ENCODE measurements at places on chromosomes 11 and 22.

DNA sequence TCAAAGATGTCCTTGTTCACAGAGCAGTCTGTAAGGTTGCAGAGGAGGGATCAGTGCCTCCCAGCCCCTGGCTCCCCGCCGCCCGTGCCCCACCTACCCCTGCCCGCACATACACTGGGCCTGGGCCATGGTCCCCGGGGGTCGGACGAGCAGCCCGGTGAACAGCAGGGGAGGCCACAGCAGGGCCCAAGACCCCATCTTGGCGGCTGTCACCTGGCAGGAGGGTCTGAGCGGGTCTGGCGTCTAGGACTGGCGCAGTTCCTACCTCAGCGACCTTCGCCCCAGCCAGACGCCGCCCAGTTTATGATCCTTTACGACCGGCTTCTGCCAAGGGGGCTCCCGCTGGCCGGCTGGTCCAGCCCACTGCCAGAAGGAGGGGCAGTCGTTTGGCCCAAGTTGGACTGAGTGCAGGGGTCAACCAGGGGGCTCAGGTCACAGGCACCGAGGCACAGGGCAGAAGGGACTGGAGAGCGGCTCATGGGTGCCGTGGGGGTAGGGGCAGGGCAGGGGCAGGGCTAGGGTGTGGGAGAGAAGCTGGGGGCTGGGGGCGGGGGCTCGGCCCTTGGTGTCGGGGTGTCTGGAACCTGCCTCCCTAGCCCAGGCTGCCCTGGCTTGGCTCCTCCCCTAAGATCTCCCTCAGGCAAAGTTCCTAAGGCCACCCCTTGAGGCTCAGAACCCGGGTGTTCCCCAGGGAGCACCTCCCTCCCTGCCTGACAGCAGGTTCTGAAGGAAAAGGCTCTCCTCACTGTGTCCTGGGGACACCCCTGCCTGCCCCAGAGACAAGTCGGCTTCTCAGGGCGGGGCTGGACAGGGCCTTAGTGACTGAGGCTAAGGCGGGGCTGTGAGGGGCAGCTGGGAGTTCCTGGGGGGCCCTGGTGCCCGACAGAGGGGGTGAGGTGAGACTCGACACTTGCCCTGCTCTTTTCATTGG lies at the start of gene CDHR5:
Gene CDHR5, minus strand, starts transcription at position 251 of the 931 bp plus-strand sequence. Its CDS starts 53 bp downstream, at position 198.
- DNase-seq: peak; percentile 87

GRCh38 chr22:20128902-20129746 lies 2.5 kb upstream of the ZDHHC8 start:
- DNase-seq: peak; percentile 44

DNA sequence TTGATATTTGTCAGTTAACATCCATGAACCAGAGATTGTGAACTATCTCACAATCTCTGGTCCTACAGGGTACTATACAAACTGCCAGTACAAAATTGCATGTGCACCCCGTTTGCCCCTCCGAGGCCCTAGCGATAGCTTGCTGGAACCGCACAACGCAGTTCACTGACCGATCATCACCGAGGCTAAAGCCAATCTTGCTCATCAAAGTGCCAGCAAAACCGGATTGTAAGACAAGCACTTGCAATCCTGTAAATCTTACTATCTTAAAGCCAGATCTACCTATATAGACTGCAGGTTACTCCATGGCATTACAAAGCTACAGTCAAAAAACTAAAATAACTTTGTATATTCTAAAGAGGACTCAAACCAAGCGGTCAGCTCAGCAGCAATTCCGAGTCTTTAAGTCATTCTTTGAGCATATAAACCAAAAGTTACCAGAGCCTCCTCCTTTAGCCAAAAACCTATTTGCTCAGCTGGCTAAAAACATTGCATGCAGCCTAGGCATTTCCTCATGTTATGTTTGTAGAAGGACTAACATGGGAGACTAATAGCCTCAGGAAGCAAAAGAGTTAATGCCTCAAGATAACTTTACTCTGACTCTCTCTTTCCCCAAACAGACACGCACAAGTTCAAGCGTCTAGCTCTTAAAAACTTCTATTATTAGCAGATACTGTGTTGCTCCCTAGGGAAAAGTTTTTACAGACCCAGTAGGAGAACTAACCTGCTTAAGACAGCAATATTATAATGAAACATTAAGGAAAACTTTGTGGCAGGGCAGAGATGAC lies 30.7 kb upstream of the CPT1A start:
- DNase-seq: no peak

DNA sequence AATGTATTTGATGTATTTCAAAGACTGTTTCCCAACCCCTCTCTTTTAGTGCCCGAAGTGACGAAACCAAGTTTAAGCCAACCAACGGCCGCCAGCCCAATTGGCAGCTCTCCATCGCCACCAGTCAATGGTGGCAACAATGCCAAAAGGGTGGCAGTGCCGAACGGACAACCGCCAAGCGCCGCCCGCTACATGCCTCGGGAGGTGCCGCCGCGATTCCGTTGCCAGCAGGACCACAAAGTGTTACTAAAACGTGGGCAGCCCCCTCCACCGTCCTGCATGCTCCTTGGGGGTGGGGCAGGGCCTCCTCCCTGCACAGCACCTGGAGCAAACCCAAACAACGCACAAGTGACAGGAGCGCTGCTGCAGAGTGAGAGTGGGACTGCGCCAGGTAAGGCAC lies 84.1 kb downstream of the TNRC6B start:
- no peak for DNase-seq

DNA sequence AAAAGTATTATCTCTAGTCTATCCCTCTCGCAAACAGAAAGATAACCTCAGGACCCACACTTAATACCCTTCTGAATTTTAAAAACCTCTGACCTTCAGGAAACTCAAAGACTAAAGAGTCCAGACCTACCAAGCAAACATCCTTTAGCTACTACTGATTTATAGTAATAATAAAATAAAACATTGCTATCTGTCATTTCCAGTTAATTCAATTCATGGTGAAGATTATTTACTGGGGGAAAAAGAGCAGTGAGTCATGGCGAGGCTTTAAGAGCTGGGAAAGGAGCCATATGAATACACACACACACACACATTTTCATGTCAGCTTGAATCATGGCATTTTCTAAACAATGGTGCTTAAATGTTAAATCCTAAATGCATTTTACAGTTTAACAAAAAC lies 87.1 kb downstream of the FAM76B start:
- DNase-seq: no peak

Measured in mucosa of descending colon (tissue), 3 donors.